H54 (cell line): ENCODE measurements at places on chromosomes 4 and X.

- DNase-seq = no peak
Measured at GRCh38 chr4:55087009-55087912, 38.1 kb downstream of the KDR start.

- no peak for DNase-seq
Measured at GRCh38 chr4:24328711-24329110, 255.6 kb downstream of the DHX15 start.

GRCh38 chr4:76732246-76732645 is 165.7 kb downstream of the SOWAHB start:
- no peak for DNase-seq

GRCh38 chr4:107837317-107837716 is 12.6 kb downstream of the SGMS2 start:
- DNase-seq = no peak

- no peak for DNase-seq
Measured at GRCh38 chrX:129825746-129826505, 17.8 kb downstream of the ZDHHC9 start.

DNA sequence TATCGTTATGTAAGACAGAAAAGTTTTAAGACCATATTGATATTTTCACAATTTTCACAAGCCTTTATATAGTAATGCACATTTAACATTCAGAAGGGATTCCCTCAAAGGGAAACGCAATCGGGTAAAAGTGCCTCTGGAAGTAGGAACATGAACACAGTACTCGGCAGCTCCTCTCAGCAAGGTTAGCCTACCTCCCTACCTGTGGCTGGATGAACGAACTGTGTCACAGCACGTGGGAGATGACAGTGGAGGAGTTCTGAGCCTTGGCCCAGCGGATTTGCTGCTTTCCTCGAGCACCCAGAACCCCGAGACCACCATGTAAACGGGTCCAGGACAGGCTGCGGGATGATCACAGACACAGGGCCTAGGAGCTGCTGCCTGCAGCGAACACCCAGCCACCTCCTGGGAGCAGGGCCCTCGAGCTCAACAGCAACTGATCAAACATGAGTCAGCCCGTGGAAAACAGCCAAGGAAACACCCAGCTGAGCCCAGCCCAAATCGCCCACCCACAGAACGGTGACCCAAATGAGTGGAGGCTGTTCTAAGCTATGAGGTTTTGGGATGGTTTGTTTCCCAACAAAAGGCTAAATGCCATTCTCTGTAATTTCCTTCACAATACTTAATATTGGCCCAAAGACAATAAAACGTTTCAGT is 30.4 kb downstream of the FAT1 start:
- peak; percentile 52 for DNase-seq

DNA sequence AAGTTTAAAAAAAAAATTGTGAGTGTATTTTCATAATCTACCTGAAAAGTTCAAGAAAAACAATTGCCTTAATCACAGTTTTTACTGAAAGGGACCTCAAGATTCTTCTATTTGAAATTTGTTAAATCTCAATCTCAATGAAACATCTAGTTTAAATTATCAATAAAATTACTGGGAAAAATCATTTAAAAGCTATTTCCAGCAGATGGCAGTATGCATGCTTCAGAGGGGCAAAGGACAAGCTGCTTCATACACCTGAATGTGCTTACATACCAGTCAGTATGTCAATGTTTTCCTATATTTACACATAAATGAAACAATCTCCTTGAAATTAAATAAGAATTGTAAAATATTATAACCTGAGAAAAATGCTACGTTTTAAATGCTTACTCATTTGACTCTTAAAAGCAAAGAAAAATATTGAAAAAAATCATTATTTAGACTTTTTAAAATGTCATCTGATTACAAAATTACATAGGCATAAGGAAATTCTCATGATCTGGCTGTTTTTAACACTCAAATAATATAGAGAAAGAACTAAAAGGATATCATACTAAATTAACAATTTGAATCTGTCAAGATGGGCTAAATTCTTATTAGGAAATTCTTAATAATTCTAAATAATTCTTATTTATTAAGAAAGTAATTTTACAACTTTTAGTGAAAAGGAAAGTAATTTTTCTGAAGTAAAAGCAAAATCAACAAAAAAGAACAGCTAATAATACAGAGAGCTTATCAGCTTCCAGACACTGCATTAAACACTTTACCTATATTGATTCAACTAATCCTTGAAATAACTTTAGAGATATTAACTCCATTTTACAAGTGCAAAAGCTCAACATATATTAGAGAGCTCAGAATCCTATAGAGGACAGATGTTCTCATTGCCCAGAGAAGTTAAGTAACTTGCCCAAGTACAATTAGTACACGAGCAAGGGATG is 242.1 kb downstream of the ADAMTS3 start:
- DNase-seq = no peak

GRCh38 chrX:119292445-119292844 is 56.4 kb downstream of the PGRMC1 start:
- no peak for DNase-seq

DNA sequence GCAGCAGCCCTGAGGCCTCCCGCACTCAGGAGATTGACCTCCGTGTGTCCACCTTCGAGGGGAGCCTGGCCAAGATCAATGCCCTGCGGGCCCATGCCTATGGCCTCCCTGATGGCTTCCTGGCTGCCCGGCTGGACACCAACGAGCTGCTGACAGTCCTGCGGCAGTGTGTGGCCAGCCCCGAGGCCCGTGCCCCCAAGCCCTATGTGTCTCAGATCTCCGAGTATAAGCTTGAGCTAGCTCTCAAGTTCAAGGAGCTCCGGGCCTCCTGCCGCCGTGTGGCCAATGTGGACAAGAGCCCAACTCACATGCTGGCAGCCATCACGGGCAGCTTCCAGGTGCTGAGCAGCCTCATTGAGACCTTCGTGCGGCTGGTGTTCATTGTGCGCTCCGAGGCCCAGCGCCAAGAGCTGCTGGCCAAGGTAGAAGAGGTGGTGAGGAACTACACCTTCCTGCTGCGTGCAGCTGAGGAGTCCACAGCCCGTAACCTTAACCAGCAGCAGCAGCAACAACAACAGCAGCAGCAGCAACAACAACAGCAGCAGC is 25.5 kb upstream of the PRPS1 start:
- DNase-seq = no peak

GRCh38 chr4:53371843-53372521 is 5.5 kb upstream of the FIP1L1 start:
- DNase-seq = no peak

- DNase-seq = no peak
Measured at GRCh38 chrX:152917656-152918579, 20.1 kb downstream of the ZNF185 start.

DNA sequence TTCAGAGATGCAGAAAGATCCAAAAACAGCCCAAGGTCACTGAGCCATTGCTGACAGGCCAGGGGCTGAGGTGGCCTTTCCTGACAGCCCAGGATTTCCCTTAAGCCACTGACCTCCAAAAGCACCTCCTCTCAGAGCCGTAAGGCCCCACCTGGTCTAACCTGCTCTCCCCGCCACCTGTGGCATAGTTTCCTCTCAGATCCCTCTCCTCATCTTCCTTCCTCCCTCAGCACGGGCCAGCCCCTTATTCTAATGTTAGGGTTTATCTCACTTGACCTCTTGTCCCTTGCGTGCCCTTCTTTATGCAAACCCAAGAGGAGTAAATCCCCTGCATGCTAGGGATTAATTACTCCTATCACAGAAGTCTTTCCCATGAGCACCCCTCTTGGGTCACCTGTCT is 113.0 kb downstream of the RBM47 start:
- no peak for DNase-seq

GRCh38 chrX:147757750-147758149 is 154.0 kb upstream of the FMR1 start:
- DNase-seq = no peak

- DNase-seq = no peak
Measured at GRCh38 chrX:113289503-113289902, 448.9 kb upstream of the AMOT start.

GRCh38 chr4:85784947-85785346 is 310.0 kb downstream of the ARHGAP24 start:
- DNase-seq = no peak

DNA sequence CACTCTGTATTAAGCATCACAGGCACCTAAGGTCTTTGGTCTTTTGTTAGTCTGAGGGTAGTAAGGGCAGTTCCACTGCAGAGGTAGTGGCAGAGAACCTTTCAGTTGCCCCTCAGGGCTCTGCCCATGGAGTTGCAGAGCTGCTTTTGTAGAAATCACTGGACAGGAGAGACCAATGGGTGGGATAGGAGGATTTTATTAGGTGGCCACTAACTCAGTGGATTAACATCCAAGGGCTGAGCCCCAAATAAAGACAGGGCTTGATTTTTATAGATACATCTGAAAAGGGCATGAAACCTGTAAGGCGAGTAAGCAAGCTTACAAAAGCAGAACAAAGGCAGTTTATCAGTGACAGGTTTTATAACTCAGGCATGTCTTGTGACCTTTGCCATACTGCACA is 1035.4 kb downstream of the SH3BGRL start:
- no peak for DNase-seq

DNA sequence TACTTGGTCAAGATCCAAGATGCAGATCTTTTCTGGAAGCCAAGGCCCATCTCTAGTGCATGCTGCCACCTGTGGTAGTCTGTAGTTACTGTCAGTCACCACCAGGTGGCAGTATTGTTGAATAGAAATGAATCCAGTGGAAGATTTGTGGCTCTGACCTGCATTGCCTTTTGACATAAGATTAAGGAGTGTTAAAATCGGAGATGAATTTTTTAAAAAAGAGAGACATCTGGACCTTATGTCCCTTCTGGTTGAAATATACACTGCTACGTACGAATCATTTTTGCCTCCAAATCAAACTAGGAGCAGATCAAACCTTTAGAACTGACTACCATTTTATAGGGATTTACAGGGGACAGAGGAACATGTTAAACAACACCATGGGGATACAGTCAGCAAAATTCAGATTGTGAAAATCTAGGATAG is 46.9 kb upstream of the RHOH start:
- DNase-seq = peak; percentile 26

GRCh38 chrX:39730662-39731329 is 367.0 kb downstream of the BCOR start:
- peak; percentile 26 for DNase-seq

DNA sequence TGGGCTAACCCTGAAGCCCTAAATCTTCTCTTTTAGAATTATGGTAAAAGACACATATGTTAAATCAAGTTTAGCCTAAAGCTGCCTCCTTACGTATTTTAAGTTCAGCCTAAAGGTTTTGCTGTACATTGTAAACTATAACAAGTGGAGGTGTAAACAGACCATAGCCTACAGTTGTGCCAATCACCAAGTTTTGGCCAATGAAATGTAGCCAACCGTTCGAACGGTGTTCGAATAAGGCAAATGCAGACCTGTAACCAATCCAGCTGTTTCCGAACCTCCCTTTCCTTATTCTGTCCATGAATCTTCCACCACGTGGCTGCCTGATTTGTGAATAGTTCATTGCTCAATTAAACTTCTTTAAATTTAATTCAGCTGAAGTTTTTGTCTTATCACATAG is 52.1 kb upstream of the TBC1D9 start:
- no peak for DNase-seq

- no peak for DNase-seq
Measured at GRCh38 chrX:112197840-112198239, 115.3 kb upstream of the TRPC5 start.

GRCh38 chrX:1581132-1581531 is 10.3 kb upstream of the AKAP17A start:
- DNase-seq = no peak

GRCh38 chrX:101732870-101733269 is 73.2 kb upstream of the ARMCX2 start:
- no peak for DNase-seq

- no peak for DNase-seq
Measured at GRCh38 chrX:24207826-24208225, 58.3 kb downstream of the ZFX start.

DNA sequence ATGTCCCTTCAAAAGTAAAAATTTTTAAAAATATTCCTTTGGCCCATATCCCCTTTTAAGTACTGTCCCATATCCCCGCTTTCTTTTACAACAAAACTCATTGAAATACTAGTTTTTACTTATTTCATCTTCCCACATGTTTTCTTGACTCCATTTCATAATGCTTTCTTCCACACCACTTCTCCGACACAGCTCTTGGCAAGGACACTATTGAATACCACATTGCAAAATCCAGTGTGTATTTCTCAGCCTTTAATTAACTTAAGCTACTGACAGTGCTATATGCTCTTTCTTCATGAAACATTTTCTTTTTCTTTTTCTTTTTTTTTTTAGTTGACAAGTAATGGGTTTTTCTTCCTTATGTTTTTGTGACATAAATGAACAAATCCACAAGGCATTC is 28.8 kb downstream of the PRDM8 start:
- no peak for DNase-seq

GRCh38 chrX:139518475-139518874 is 12.1 kb upstream of the F9 start:
- no peak for DNase-seq

DNA sequence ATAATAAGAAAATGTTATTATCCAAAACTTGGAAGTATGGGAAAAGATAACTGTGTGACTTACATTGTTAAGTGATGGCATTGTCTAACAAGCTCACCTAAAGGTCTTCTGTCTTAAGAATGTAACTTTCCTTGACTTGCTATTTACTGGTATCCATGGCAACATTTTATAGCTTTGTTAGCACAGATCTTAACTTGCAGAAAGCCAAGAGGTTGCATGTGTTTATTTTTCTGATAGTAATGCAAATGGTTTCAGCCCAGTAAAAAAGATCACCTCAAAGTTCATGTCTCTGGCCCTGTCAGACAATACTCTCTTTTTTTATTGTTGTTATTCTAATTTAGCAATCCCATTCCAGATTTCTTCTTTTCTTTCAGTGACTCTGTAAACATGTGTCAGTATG is 425.3 kb downstream of the SPRY1 start:
- no peak for DNase-seq

DNA sequence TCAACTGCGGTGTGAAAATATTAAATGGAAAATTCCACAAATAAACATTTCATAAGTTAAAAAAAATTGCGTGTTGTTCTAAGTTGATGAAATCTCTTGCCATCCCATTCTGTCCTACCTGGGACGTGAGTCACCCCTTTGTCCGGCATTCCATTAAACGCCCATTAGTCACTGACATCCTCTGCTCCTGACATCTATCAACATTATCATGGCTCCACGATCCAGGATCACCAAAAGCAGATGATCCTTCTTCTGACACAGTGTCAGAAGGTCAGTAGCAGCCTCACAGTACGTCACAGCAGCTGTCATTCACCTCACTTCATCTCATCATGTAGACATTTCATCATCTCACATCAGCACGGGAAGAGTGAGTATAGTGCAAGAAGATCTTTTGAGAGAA is 125.7 kb downstream of the ZNF827 start:
- DNase-seq = no peak
